Stimulated activated CD8-positive, alpha-beta memory T cell treated with anti-CD3 and anti-CD28 coated beads, Interleukin-4, amount 100 ng/mL, for 4 hours (primary cell): ENCODE measurements at places on chromosomes 4 and X.

DNA sequence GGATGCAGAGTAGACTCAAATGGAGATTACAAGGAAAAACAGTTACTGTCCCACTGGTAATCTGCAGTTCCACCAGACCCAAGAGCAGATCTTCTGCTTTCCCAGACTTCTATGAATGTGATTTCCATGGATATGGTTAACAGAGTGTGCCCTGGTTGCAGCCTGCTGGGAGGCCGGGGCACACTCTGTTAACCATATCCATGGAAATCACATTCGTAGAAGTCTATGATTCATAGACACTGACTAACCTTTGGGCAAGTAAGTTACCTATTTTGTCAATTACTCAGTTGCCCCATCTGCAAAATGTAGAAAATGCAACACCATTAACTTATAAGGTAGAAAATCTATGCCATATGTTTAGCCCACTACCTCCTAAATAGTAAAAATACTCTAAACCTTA lies 443.1 kb upstream of the PITX2 start:
- no peak for DNase-seq

- no peak for DNase-seq
Observed at GRCh38 chr4:11746734-11747133, 318.0 kb upstream of the HS3ST1 start.

DNA sequence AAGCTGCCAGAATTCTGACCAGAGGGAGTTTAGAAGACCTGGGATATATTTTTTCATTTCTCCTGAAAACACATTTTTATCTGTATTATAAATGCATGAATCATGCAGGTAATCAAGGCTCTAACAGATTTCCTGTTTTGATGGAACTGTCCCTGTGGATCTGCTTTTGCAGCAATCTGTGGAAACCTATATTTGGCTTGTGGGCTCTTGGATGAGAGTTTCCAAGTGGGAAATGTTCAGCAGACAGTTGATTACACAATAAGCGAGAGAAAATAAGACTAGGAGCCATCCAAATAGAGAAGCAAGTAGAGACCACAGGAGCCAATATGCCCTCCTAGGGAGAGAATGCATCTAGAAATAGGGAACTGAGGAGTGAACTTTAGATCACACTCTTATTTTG lies 105.0 kb downstream of the NDST3 start:
- DNase-seq, result no peak

- DNase-seq, result no peak
Observed at GRCh38 chr4:103415801-103416200, 217.7 kb upstream of the CENPE start.

GRCh38 chr4:77415689-77416088 lies 189.9 kb upstream of the CXCL13 start:
- no peak for DNase-seq
